ENCODE measurements at places on chromosomes 4 and X. TPM values are rescaled to one million over a fixed set of nuclear protein-coding genes. Genes with fewer than 3 reads are reported as not detected.

DNA sequence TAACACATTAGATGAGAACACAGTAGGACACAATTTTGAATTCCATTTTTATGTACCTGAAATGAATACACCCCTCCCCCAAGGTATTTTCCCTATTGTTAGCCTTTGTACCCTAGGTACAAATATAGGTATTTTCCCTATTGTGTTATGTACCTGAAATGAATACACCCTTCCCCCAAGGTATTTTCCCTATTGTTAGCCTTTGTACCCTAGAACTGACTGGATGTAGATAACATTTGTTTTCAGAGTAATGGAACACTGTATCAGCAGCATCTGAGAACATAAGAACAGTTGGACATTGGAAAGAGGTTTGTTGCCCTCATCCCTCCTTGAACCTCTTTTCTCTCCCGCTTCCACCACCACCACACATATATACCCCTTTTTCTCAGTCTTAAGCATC lies 37.6 kb downstream of the YIPF6 start:
- DNase-seq, result no peak

PDS5A gene
- total RNA-seq, result 96.2 TPM

WAS gene
- 166 TPM for total RNA-seq

DNA sequence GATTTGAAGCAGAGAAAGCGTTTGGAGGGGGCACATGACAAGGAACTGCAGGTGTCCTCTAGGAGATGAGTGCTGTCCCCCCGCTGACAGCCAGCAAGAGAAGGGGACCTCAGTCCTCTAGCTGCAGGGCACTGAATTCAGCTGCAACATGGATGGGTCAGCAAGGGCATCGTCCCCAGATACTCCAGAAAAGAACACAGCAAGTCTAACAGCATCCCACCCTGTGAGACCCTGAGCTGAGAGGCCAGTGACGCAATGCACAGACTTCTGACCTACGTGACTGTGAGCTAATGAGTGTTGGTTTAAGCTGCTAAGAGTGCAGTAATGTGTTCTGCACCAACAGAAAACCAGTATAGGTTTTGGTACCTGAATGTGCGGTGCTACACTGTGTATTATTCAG lies 11.6 kb upstream of the CENPVL2 start:
- DNase-seq, result no peak

DNA sequence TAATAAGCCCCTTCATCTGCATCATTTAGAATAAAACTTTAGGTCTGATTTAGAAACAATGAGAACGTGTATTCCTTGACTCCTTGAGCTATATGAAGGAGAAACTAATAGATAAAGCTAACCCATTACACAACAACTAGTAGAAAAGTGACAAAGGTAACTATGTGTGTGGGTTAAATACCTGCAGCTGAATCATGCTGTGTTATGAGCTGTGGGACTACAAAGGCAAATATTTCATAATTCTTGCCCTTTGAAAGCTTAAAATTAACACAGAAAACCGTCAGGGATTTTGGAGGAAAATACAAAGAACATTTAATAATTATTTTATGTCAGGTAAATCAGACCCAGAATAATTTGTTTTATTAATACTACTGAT lies 898 bp upstream of the NDP start:
- DNase-seq, result no peak

- no peak for DNase-seq
Measured at GRCh38 chr4:133151341-133151690, 2.2 kb downstream of the PCDH10 start.

HSFX2 gene
- not detected for total RNA-seq

- DNase-seq, result no peak
Measured at GRCh38 chr4:44740201-44740600, 13.8 kb upstream of the GNPDA2 start.

ZFP42 gene
- not detected for total RNA-seq

- DNase-seq, result no peak
Measured at GRCh38 chrX:22594766-22595165, 322.1 kb downstream of the CBLL2 start.

DNA sequence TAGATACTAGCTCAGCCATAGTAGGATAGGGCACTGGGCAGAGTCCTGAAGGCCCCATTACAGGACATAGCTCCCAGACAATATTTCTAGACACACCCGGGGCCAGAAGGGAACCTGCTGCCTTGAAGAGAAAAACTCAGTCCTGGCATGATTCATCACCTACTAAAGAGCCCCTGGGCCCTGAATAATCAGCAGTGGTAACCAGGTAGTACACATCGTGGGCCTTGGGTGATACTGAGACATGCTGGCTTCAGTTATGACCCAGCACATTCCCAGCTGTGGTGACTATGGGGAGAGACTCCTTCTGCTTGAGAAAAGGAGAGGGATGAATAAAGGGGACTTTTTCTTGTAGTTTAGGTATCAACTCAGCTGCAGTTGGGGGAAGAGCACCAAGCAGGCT lies 104.3 kb upstream of the STK26 start:
- no peak for DNase-seq

DNA sequence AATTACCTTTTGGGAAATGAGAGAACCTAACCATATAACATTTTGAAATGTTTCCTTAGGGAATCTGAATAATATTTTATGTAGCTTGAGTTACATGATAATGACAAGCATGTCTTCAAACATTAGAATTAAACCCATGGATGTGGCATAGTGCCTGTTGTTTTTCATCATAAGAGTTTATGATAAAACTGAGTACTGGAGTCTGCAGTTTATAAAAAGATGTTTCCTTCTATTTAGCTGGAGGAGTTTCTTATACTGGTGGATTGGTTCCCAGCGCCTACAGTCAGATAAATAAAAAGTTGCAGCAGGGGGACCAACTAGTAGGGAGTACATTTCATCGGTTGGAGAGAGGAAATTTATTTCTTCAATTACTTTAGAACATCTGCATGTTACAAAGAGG lies 70.1 kb upstream of the PCDH18 start:
- DNase-seq, result no peak

WFS1 gene
- 4.4 TPM for total RNA-seq

NLGN3 gene
- 2.3 TPM for total RNA-seq

- DNase-seq, result no peak
Measured at GRCh38 chrX:75361788-75362187, 87.9 kb downstream of the UPRT start.

DNA sequence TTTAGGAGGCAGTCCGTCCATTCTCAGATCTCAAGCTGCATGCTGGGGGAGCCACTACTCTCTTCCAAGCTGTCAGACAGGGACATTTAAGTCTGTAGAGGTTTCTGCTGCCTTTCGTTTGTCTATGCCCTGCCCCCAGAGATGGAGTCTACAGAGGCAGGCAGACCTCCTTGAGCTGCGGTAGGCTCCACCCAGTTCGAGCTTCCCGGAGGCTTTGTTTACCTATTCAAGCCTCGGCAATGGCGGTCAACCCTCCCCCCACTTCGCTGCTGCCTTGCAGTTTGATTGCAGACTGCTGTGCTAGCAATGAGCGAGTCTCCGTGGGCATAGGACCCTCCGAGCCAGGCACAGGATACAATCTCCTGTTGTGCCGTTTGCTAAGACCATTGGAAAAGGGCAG lies 10.7 kb upstream of the ADH5 start:
- no peak for DNase-seq

DNA sequence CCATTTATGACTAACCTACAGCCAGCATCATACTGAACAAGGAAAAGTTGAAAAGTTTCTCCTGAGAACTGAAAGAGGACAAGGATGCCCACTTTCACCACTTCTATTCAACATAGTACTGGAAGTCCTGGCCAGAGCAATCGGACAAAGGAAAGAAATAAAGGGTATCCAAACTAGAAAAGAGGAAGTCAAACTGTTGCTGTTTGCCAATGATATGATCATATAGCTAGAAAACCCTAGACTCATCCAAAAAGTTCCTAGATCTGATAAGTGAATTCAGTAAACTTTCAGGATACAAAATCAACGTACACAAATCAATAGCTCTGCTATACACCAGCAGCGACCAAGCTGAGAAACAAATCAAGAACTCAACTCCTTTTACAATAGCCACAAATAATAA lies 64.5 kb downstream of the CENPC start:
- DNase-seq, result no peak

CLDN34 gene
- not detected for total RNA-seq
